ENCODE measurements at places on chromosomes 6 and 20.

GRCh38 chr6:30537931-30538330 is 18.4 kb downstream of the GNL1 start:
- DNase-seq, result no peak

DNA sequence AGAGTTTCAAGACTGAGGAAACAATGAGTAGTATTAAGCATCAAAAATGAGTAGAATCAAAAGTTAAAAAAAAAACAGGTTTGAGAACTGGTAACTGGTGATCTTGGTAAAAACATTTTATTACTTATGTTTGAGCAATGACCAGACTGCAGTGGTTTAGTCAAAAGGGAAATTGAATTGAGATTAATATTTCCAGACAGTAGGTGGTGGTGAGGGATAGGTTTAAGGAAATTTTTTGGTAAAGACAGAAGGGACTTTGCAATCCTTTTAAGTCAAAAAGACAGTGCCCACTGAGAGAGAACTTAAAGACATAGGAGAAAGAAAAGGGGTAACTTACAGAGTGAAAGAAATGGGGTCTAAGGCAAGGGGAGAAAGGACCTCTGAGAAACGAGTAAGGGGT is 156.9 kb downstream of the ASCC3 start:
- DNase-seq, result no peak

- DNase-seq, result no peak
Measured at GRCh38 chr6:854406-855118, 161.6 kb upstream of the EXOC2 start.

DNA sequence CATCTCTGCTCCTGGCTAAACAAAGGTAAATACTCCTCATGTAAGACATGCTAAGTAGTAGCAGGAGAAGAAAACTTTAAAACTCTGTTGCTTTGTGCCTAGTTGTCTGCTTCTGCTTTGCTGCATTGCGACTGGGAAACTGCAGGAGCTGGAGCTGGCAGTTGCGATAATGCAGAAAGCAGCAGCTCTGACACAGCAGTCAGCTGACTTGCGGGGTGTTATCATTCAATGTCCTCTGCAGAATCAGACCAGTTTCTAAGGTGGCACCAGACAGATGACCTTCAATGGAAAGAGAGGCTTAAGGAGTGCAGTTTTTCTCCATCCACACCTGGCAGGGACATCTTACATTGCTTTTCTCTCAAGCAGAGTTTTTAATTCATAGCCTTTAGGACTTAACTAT is 69.9 kb upstream of the SOX4 start:
- peak; percentile 63 for DNase-seq

- DNase-seq, result no peak
Measured at GRCh38 chr6:62803094-62803493, 408.2 kb upstream of the FKBP1C start.

DNA sequence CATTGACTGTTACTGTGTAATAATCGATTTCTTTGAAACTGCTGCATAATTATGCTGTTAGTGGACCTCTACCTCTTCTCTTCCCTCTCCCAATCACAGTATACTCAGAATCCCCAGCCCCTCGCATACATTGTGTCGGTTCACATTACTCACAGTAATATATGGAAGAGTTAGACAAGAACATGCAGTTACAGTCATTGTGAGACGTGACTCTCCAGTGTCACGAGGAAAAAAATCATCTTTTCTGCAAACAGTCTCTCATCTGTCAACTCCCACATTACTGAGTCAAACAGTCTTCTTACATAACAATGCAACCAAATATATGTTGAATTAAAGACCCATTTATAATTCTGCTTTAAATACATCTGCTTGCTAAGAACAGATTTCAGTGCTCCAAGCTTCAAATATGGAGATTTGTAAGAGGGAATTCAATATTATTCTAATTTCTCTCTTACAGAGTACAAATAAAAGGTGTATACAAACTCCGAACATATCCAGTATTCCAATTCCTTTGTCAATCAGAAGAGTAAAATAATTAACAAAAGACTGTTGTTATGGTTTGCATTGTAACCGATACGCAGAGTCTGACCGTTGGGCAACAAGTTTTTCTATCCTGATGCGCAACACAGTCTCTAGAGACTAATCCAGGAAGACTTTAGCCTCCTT is 113.3 kb downstream of the TMEM242 start:
- no peak for DNase-seq

GRCh38 chr6:8900056-8900455 is 464.7 kb upstream of the SLC35B3 start:
- DNase-seq, result no peak

GRCh38 chr6:166008441-166009369 is 158.9 kb downstream of the TBXT start:
- no peak for DNase-seq

- no peak for DNase-seq
Measured at GRCh38 chr6:165818200-165818599, 155.2 kb upstream of the PDE10A start.

DNA sequence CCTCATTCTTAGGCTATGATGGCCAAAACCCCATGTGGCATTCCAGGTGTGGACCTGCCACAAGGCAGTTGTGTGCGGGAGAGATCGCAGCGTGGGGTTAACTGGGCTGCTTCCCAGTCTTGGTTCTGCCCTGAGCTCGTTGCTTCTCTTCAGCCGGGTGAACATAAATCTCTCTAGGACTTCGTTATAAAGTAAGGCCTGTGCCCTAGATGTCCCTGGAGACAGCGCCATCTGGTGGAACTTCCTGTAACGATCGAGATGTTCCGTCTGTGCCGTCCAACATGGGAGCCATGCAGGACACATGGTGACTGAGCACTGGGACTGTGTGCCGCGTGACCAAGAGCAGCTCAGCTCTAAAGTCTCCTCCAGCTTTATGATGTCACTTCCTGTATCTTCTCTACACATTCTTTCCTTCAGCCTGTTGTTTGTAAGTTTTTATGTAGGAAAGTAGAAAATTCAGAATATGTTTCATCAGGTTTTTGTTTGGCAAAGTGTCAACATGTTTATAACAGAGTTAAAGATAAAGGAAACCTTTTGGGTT is 26.8 kb upstream of the RPP40 start:
- DNase-seq, result no peak

GRCh38 chr6:148509800-148510581 is 167.4 kb downstream of the SASH1 start:
- DNase-seq, result peak; percentile 8

- no peak for DNase-seq
Measured at GRCh38 chr20:47231382-47232039, 125.0 kb downstream of the ZMYND8 start.

Data from DMS79 (cell line).